GM23338 (cell line): ENCODE measurements at places on chromosomes 11 and 22.

GRCh38 chr11:103354656-103355055 is 245.4 kb downstream of the DYNC2H1 start:
- no peak for DNase-seq

GRCh38 chr22:17412232-17412631 is 43.0 kb downstream of the CECR2 start:
- peak; percentile 60 for DNase-seq

GRCh38 chr11:1701091-1701807 is 4.3 kb downstream of the KRTAP5-6 start:
- no peak for DNase-seq

DNA sequence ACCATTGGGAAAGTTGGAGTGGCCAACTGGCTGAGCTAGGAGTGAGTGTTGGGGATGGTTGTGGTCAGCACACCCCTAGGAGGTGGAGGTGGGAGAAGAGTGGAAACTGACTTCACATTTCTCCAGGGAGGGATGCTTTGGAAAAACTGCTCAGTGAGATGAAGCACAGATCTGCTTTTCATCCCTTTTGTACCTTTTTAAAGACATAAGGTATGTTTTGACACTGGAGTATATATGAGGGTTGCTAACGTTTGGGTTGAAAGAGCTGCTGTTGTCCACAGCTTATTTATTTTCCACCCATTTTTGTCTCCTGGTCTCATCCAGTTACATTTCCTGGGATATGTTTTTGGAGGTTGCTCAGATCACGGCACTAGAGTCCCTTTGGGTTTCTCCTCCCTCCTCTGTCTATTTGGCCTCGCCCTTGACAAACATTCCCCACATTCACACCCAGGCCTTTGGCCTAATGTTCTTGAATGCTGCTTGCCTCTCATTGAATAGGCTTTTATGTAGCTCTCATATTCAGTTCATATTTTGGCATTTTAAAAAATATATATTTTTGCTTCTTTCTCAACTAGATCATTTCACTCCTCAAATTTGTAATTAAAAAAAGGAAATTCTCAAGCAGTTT is 8.3 kb downstream of the SREBF2 start:
- DNase-seq, result no peak

DNA sequence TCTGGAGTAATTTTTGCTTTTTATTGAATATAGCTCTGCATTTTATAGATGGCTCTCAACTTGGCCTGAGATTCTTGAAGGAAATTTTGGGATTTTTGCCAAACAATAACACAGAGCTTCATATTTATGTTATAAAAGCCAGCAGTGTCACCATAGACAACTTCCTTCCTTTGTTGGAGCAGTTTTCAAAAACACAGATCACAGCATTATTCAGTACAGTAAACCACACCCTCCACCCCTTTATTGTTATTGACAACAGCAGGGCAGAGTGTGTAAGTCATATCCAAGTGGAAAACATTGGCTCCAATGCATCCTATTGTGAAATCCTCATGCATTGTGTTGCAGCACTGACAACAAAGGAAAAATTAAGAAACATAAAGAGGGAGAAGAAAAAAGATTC is 62.6 kb upstream of the PRSS23 start:
- no peak for DNase-seq

DNA sequence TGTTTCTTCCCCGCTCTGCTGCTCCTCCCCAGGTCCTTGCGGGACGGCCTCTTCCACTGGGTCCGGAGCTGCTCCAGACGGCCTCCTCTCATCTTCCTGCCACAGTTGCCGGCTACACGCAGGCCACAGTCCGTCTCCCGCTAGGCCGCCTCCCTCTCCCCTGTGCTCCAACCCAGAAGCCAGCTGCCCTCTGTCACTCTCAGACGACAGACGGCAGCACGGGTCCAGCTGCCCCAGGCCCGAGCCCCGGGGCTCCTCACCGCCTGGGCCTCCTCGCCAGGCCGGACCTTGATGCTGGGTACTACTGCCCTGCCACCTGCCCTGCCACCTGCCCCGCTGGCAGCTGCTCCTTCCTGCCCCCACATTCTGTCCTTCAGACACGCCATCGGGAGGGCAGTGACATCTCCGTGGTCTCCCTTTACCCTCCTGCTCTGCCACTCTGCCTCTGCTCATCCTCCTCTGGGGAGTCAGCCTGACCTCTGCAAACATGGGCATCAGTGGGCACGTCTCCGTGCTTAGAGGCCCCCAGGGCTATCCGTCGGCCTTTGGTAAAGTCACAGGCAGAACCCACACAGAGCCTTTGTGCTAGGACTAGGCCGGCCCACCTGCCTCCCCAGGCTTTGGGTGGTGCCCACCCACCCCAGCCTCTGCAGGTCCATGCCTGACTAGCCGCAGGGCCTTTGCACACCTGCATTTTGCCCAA is 43.1 kb upstream of the TH start:
- DNase-seq, result no peak
